ENCODE measurements at places on chromosomes 3 and 15.

- DNase-seq = no peak
Measured at GRCh38 chr3:186757686-186758220, 25.6 kb upstream of the EIF4A2 start.

DNA sequence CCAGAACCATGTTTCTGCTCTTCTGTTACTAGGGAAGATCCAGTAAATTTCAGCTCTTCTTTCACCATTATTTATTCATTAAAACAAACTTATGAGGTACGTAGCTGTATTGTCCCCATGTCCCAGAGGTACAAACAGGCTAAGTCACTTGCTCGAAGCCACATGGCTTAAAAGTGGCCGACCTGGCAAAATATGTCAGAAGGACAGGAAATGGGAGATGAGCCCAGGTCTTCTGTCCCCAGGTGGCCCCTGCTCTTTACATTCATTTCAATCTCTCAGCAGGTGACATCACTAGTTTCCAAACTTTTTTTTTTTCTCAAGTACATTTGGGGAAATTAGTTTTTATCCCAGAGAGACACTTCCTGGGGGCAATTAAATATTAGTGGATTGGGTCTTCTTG, 34.1 kb upstream of the LPP start:
- DNase-seq = no peak

- DNase-seq = no peak
Measured at GRCh38 chr3:175857666-175858270, 998.6 kb downstream of the NAALADL2 start.

DNA sequence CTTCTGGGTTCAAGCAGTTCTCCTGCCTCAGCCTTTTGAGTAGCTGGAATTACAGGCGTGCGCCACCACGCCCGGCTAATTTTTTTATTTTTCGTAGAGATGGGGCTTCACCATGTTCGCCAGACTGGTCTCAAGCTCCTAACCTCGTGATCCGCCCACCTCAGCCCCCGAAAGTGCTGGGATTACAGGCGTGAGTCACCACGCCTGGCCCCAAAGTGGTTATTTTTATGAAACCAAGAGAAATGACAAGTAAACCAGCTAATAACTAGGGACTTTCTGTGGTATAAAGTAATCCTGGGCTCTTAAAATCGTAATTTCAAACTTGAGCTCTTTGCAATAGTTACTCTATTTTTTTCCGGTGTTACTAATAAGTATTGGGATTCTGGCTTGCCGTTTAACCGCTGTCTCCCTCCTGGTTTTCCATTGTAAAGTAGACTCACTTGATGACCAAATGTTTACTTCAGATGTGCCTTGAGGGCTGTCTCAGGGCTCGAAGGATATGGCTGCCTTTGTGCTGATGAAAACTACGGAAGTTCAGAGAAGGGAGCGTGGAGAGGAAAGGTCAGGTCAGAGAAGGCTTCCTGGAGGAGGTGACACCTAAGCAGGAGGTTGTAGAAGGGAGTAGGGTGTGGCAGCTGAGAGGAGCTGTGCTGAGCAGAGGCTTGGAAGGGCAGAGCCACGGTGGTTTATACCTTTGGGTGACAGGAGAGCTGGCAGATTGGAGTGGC, 4.2 kb downstream of the ZSCAN2 start:
- no peak for DNase-seq

DNA sequence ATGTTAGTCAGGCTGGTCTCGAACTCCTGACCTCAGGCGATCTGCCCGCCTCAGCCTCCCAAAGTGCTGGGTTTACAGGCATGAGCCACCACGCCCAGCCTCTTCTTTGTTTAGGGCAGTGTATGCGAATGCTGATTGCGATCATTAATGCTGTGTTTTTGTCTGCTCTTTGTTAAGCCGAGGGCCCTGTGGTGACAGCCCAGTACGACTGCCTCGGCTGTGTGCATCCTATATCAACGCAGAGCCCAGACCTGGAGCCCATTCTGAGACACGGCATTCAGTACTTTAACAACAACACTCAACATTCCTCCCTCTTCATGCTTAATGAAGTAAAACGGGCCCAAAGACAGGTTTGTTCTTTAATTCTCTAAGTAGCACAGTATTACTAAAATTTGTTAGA, 7.8 kb downstream of the KNG1 start:
- DNase-seq = no peak

GRCh38 chr3:160081958-160082533, 93.4 kb downstream of the IL12A start:
- no peak for DNase-seq

DNA sequence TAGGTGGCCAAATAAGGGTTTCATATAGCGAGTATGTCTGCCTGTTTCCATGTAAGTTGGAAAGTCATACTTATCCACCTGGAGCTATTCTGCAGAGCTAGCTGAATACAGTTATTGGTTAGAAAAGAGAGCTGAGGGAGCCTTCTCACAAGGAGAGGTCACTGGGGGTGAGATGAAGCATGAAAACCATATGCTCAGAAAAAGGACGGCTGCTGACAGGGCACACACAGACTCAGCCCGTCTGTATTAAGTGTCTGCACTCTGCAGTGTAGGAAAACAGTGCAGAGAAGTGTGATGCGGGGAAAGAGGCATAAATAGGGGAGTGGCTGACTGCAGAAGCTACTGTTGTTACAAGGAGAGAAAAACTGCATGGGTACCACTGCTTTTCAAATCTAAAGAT, 58.2 kb downstream of the C3orf70 start:
- no peak for DNase-seq

- no peak for DNase-seq
Measured at GRCh38 chr3:48697952-48698351, 12.2 kb upstream of the NCKIPSD start.

- no peak for DNase-seq
Measured at GRCh38 chr15:68687136-68687735, 108.4 kb downstream of the CORO2B start.

DNA sequence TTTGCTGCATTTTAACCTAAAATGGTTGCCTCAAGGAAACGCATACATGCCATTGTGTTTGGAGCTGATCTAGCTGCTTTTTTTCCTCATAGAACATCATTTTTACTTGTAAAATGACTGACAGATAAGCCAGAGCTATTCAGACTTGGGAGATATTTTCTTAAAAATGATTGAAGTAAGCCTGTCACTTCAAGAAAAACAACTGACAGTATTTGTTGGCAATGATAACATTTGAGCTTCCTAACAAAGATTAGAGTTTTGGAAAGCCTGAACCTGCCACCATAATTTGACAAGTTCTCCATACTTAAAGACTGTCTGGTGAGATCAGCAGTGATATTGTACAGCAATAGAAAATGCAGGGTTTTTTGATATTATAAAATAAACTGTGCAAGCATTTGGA, 27.6 kb upstream of the MRPL3 start:
- DNase-seq = no peak

DNA sequence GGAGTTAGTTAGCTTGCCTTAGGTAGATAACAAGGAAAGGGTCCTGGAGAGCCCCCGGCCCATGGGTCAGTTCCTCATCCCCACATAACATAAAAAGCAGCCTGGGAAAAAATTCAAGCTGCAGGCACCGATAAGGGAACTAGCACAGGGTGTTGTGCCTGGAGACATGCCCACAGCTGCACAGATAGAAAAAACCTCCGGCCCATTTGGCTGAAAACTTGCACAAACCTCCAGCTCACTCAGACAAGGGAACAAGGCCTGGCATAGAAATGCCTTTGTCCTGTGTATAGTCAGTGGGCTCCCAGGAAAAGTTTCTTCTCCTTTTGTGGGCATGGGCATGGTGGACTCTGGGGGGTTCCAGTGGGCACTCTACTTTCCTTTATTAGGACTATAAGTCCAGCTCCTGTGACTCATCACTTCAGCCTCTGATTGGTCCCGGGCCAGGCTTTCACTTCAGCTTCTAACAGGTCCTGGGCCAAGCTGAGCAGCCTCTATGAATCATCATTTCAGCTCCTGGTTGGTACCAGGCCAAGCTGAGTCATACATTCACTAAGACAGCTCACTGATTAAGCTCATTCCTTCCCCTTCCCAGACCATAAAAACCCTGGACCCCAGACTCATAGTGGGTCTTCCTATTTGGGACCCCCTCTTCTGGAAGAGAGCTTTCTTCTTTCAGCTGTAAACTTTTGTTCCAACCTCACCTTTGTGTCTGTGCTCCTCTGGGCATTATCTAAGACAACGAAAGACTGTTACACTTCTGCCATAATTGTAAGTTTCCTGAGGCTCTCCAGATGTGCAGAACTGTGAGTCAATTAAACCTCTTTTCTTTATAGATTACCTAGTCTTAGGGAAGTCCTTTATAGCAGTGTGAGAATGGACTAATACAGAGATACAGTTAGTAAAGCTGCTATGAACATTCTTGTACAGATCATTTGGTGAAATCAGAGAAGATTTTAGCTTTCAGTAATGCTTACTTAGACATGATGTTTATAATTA, 348.0 kb upstream of the DPPA4 start:
- DNase-seq = no peak

DNA sequence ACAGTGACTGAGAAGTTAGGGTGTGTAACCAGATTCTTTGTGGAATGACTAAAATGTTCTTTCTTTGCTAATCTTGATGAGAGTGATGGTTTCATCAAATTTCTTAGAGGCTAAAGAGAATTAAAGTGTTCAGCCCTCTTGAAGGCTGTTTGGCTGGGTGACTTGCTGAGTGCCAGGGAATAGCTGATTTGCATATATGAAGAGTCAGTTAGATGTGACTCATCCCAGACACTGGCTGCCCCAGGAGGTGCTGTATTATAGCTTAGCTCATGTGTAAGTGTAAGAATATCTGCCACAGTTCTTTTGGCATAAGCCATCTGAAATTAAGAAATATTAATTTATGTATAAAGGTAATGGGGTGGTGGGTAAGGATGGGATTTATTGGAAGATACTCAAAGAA, 535.1 kb downstream of the NLGN1 start:
- no peak for DNase-seq

DNA sequence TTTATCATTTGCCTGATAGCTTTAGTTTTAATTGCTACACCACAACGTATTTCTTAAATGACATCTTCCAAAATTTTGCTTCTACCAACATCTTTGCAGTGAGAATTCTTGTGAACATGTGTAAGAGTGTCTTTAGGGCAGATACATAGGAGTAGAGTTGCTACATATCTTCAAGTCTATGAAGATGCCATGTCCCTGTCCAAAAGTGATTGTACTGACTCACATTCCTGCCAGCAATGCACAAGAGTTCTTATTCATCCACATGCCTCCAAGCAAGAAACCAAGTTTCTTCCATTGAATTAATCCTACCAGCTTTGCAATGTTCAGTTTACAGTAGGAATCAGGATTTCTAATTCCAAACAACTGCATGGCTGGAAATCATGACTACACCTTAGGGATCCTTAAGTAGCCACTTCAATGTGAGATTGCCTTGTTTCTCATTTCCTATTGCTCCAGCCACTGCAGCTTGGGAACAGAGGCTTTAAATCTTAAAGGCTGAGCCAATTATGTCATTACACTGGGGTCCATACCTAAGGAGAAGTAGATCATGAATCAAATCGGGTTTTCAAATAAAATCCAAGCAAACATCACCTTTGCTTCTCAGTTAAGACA, 44.5 kb downstream of the BCL2L10 start:
- DNase-seq = no peak

GRCh38 chr15:75822685-75823278, 20.5 kb upstream of the UBE2Q2 start:
- DNase-seq = no peak

- no peak for DNase-seq
Measured at GRCh38 chr15:52183562-52184173, 7.5 kb downstream of the GNB5 start.

GRCh38 chr3:194946091-194946490, 260.4 kb downstream of the FAM43A start:
- DNase-seq = no peak

- no peak for DNase-seq
Measured at GRCh38 chr3:152769523-152769922, 65.4 kb upstream of the P2RY1 start.

DNA sequence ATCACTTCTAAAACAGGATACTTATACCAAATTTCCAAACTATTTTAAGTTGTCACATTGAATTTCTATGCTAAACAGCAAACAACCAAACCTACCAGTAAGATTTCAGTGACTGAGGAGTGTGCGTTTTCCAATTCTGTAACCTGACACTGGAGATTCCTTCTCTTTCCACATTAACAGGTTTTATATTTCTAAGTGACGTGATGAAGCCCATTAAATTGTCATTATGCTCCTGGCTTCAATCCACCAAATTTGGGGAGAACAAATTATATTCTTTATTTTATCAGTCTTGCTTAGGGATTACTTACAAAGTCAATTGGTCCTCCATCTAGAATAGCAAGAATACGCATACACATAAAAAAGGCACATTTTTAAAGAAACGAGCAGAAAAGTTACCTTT, 764.8 kb upstream of the NR2F2 start:
- no peak for DNase-seq

GRCh38 chr15:96146726-96147125, 183.8 kb upstream of the NR2F2 start:
- DNase-seq = no peak

DNA sequence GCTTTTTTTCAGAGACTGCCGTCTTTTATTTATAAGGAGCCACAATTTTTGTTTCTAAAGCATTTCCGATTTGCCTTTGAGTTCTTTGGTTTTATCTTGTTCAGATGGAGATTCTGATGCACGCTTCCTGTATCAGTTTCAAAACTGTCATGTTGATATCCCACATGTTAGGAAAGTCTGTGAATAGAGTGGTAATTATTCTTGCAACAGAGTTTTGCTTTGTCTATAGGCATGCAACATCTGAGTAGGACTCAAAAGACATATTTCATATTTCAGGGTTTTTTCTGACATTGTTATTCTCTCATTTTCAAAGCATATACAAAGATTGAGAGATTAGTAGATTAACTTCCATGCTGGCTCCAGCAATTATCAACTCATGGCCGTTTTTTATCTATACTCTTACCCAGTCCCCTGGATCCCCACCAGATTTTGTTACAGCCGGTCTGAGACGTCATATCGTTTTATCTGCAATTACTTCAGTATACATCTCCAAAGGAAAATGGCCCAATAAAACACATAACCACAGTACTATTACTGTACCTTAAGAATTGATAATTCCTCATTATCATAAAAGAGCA, 22.4 kb downstream of the PAQR5 start:
- DNase-seq = no peak

- DNase-seq = no peak
Measured at GRCh38 chr15:66288551-66289185, 4.7 kb upstream of the DIS3L start.

DNA sequence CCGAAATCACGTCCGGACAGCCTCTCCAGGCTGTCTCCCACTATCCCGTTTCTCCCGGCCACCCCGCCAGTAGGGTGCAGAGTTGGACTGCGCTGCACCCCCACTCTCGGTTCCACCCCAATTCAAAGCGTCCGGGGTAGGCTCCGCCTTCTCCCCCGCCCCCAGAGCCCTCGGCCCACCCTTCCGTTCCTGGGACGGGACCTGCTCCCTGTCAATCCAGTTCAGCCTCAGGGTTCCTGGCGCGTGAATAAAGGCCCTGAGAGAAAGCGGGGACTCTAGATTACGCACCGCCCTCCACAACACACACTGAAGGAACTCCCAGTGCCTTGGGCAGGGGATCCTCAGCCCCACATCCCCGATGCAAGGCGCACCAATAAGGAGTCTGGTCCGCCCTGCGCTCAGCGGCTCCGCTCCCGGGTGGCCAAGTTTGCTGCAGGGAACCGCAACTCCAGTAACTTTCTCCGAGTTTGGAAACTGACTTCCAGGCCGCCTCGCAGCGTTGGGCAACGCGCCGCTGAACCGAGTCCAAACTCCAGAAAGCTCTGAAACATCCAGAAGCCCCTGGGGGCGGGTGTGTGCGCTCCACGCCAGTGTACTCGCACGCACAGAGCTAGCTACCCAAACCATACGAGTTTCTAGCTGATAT, 1.9 kb downstream of the ADAMTS9 start:
- DNase-seq = no peak

- DNase-seq = no peak
Measured at GRCh38 chr15:23647001-23647295, 719 bp downstream of the MAGEL2 start.

- peak; percentile 20 for DNase-seq
Measured at GRCh38 chr3:111712294-111713167, 117.4 kb upstream of the ZBED2 start.

Data from activated gamma-delta T cell treated with anti-CD3 and anti-CD28 coated beads, Interleukin-2, amount 50 U/mL, for 16 hours (primary cell).